8988T (cell line): ENCODE measurements at places on chromosomes 2 and 18.

- DNase-seq = peak; percentile 11
These were observed 22.1 kb downstream of the KIF1A start for GRCh38 chr2:240797914-240798313.

- no peak for DNase-seq
These were observed 273.9 kb downstream of the MYT1L start for GRCh38 chr2:2057125-2057721.

GRCh38 chr18:55404832-55405465 is 183.0 kb downstream of the TCF4 start:
- no peak for DNase-seq

GRCh38 chr2:8376603-8377410 is 305.0 kb upstream of the ID2 start:
- DNase-seq = no peak

GRCh38 chr2:68452158-68452900 is 14.8 kb downstream of the FBXO48 start:
- no peak for DNase-seq

DNA sequence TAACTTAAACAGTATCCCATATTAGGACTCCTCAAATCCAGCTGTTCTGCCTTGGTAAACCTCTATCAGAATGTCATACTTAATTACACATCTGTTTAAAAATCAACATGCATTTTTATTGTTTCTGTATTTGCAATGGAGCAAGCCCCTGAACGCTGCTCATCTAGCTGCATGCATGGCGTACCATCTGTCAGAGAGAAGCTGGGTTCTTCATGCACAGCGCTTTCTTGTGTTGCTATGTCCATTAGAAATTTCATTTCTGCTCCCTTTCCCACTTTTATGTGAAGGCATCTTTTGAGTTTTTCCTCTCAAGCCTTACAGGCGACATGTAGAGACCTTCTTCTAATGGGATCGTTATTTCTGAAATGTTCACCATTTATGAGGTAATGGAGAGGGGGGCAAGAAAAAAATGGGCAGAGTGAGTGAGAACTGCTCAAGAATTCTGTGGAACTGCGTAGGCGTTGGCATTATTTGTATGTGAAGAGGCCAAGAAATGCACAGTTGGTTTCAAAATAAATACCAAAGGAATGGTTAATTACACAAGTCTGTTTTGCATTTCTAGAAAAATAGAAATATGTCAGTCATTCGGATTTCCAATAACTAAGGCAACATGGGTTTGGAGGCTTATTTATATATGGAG is 31.6 kb downstream of the INSIG2 start:
- DNase-seq = no peak

DNA sequence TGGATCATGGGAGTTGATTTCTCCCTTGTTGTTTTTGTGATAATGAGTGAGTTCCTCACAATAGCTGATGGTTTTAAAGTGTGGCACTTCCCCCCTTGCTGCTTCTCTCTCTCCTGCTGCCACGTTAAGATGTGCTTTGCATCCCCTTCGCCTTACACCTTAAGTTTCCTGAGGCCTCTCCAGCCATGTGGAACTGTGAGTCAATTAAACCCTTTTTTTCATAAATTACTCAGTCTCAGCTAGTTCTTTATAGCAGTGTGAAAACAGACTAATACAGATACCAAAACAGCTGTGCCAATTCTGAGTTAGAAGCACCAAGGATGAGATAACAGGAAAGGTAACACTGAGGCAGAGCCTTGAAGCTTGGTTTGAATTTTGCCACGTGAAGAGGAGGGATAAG is 44.7 kb downstream of the ITSN2 start:
- DNase-seq = no peak
